ENCODE measurements at places on chromosomes 4 and X.

GRCh38 chr4:91924625-91925024 is 379.1 kb upstream of the GRID2 start:
- no peak for DNase-seq

DNA sequence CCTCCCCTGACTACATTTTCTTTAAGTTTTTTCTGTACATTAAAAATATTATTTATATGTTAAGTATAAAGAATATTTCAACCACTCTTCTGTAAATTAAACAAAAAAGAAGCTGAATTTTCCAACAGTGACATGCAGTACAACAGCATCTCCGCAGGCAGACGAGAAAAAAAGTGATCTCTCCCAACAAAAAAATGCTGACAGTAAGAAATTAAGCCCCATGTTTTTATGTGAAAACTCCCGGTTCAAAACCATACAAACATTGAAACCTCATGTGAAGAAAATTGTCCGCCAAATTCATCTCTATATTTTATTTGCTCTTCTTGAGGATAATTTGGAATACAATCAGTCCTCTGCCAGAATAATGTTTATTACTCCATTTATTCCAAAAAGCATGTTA is 20.1 kb upstream of the CD99 start:
- DNase-seq = no peak

DNA sequence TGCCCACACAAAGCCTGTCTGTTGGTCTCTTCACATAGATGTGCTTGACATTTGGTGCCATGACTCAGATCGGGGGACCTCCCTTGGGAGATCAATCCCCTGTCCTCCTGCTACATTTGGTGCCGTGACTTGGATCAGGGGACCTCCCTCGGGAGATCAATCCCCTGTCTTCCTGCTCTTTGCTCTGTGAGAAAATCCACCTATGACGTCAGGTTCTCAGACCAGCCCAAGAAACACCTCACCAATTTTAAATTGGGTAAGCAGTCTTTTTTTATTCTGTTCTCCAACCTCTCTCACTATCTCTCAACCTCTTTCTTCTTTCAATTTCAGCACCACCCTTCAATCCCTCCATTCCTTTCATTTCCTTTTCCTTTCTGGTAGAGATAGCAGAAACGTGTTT is 159.6 kb upstream of the AGTR2 start:
- no peak for DNase-seq

DNA sequence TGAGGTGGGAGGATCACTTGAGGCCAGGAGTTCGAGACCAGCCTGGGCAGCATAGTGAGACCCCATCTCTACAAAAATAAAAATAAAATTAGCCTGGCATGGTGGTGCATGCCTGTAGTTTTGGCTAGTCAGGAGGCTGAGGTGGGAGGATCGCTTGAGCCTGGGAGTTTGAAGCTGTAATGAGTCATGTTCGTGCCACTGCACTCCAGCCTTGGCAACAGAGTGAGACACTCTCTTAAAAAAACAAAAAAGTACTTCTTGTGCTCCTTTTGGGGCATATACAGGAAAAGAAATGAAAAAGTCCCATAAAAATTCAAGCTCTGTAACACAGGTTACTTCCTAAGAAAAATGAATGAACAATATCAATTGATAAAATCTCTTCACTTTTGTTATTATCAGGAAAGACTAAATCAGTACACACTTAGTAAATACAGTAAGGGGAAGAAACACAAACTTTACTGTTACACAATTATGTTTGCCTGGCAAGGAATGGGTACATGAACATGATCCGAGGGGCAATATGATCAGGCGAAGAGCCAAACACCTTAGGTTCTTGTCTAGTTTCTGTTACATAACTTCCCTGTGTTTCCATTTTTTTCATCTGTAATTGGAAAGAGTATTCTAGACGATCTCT is 46.9 kb downstream of the CCDC158 start:
- peak; percentile 31 for DNase-seq

- no peak for DNase-seq
Measured at GRCh38 chr4:18297684-18298083, 276.1 kb upstream of the LCORL start.

- DNase-seq = no peak
Measured at GRCh38 chr4:145935253-145936141, 3.1 kb downstream of the ZNF827 start.

- peak; percentile 80 for DNase-seq
Measured at GRCh38 chr4:99855678-99856077, 38.5 kb downstream of the LAMTOR3 start.

All from suppressor macrophage treated with lipopolysaccharide for 1 hour (primary cell).